ENCODE measurements at places on chromosomes 7 and 10.

DNA sequence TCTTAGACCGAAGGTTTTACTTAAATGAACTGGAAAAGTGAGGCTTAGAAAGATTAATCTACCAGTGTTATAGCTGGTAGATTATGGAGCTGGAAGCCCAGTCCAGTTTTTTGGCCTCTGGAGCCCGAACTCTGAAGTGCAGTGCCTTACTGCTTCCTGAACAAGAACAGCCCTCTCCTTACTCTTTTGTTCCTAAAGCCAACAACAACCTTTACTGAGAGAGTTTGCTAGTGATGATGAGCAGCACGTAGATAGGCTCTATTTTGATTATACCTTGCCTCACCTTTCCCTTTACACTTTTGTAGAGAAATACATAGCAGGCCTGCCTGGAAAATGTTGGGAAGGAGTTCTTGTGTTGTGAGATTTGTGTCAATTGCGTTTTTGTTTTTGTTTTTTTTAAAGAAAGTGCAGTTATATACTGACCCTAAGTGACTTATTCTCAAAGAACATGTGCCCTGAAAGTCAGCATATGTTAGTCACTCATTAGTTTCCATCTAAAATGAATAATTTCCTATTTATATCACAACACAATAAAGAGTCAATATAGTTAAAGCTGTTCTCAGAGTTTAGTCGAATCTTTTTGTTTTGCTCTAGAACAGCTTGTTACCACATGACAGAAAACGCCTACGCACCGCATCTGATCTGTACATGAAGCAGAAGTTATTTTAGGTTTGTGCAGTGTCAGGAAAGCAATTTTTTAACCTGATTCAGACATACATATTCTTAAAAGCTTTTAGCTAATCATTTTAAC lies 33.0 kb downstream of the PLEKHA1 start:
- peak; percentile 11 for DNase-seq

DNA sequence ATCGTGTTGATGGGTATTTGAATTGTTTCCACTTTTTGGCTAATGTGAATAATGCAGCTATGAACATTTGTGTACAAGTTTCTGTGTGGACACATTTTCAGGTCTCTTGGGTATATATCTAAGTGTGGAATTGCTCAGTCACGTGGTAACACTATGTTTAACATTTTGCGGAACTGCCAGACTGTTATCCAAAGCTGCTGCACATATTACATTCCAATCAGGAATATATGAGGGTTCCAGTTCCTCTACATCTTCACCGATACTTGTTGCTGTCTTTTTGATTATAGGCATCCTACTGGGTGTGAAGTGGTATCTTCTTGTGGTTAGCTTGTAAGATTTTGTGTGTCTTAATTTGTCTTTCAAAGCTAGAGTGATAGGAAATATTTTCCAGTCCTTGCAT lies 6.8 kb downstream of the PTPN12 start:
- DNase-seq: no peak

DNA sequence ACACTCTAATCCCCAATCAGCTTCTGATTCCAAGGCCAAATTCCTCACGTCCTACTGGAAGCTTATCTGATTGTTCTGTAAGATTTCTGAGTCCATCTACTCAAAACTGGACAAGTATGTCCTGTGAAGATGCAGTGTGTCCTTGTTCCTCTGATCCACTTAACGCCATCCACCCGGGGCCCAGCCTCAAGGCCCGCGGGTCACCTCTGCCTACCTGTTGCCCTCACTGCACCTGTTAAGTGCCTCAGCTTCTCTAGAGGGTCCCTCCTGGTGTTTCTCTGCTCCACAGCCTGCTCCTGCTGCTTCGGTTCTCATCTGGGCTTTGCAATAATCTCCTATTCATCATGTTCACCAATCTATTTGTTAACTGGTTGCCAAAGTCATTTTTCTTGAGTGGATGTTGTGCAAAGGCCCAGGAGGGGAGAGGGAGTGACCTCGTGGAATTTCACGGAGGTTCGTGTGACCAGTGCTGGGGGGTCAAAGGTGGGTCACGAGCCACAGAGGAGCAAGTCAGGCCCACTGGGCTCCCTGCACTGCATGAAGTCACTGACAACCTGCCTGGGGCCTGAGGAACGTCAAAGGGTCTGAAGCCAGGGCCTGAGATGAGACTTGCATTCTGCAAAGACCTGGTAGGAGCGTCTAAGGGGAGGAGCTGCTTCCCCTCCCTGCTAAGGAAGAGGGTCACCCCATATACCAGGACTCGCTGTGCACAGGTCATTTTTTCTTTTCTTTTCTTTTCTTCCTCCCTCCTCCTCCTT lies 338.1 kb downstream of the WDR37 start:
- DNase-seq: no peak

- DNase-seq: no peak
Observed at GRCh38 chr7:112019932-112020331, 186.3 kb downstream of the DOCK4 start.
